ENCODE measurements at places on chromosomes 6 and 20.

- no peak for DNase-seq
These were observed 140.1 kb upstream of the SPACA1 start for GRCh38 chr6:87907521-87907920.

DNA sequence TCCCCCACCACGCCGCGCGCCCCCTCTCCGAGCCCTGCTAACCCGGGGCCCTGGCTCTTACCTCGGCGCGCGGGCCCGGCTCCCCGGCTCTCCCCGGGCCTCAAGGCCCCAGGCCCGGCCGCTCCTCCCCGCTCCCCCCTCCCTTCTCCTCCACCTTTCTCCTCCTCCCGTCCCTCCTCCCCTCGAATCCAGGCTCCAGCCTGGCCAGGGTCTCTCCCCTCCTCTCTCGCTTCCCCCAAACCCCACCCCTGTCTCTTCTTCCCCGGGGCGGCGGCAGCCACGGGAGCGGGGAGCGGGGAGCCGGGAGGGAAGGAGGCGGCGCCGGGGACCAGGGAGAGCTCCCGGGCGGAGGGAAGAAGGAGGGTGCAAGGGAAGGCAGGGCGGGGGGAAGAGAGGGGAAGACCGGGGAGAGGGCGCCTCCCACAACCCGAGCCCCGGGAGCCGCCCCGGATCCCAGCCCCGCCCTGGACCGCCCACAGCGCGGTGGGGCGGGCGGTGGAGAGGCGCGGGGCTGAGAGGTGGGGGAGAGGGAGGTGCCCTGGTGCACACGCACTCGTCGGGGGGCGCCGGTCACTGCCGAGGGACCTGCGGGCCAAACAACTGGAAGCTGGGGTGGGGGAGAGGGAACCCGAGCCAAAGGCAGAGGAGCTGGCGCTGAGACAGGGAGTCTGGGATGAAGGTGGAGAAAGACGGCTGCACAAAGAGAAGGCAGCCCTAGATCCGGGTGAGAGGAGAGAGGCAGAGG is at the start of gene GABBR1:
GABBR1 (minus strand) TSS at position 395 of the 745 bp plus-strand sequence. CDS start 798 bp downstream, outside the sequence.
- DNase-seq, result peak; percentile 93

DNA sequence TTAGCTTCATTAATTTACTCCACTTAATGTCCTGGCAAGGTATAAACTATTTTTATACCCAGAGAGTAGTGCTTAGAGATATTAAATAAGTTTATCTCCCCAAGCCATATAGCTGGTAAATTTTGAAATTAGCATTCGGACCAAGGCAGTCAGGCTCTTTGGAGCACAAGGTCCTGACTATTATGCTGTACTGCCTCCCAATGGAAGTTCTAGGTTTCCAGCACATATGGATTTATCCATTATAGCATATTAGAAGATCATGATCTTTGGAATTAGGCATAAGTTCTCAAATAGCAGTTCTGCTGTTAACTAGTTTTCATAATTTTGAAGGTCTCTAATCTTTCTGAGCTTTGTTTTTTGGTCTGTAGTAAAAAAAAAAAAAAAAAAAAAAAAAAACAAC is 835.3 kb upstream of the EPHA7 start:
- no peak for DNase-seq

DNA sequence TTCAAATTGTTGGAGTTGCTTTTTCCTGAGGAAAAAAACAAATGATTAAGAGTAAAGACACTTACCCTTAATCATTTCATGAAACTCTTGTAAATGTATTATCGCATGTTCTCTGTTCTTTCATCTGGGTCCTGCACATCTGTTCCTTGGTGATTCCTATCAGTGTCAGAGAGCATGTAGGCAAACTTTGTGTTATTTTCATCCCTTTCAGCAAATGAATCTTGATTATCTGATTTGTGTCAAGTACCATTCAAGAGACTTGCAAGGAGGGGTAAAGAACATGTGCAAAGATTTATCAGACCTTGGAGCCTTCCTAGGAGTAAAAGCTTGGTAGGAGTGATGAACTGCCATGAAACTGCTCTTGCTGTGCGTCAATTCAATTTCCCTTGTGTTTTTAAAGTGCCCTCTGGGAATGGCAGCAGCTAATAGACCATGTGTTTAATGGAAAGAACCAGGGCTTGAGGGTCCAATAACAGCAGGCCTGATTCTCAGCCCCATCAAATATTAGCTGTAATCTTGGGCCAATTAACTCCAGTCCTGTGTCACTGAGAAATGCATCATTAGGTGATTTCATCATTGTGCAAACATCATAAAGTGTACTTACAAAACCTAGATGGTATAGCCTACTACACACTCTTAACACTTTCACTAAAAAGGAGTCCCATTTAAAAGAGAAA is 118.9 kb upstream of the CEP85L start:
- no peak for DNase-seq

GRCh38 chr6:29676981-29677601 is 3.9 kb downstream of the ZFP57 start:
- no peak for DNase-seq

- DNase-seq, result no peak
These were observed 15.2 kb upstream of the NOP56 start for GRCh38 chr20:2637246-2637645.

DNA sequence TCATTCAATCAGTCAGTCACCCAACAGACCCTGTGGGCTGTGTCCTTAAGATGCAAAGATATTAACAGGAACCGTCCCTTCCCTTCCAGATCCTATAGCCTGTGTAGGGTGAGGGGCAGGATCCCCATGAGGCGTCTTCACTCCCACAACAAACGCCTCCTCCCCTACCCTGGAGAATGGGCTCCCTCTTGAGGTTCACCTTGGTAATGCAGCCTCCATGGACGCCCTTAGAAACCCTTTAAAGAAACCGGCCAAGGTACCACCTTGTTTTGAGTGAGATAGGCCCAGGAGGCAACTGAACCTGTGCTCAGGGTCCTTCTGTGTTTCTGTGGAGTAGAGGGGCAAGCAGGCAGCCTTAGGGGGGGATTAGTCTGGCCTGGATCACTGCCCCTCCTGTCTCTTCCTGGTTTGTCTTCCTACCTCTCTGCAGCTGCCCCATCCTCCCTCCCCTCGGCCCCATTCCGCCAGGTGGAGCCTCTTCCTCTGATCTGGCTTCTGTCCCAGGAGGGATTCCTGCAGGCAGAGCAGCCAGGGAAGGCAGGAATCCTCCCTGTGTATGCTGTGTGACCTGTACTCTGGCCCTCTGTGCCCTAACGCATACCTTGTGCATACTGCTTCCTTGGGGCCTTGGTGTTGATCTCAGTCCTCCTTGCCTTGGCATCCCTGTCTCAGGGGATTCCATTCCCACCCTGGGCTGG is 6.6 kb upstream of the GUCA1A start:
- DNase-seq, result peak; percentile 41

GRCh38 chr20:14553774-14554534 is 216.5 kb upstream of the FLRT3 start:
- DNase-seq, result no peak

DNA sequence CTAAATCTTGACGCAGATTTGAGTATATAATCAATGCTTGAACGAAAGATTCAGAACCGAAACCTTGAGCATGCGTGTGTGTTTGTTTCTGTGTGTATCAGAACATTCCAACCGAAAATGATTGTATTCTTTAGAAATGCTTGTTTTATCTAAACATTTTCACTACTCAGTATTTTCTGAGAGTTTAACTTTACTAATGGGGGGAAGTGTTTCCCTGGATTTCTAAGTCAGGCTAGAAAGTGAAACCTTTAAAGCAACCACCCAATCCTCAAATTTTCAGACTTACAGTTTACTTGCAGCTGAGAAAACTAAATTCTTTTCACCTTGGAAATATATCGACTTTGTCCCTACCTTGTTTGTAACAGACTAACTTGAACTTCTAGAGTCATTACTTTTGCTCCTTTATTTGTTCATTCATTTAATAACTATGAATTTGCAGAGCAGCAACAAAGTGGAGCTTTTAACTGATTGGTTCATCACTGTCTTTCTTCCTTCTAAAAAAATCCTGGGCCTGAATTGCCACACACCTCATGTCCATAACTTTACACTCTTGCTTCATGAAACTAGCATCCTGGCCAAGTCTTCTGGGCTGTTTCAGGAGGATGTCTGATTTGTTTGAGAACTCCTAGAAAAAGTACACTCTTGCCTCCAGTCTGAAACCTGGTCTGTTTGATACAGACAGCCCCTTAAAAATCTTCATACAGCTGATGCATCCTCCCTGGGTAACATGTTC is 77.8 kb upstream of the XRN2 start:
- DNase-seq, result no peak

- DNase-seq, result no peak
These were observed 23.6 kb downstream of the XRN2 start for GRCh38 chr20:21326700-21327099.

- peak; percentile 56 for DNase-seq
These were observed 205.6 kb downstream of the UST start for GRCh38 chr6:148952147-148953035.

DNA sequence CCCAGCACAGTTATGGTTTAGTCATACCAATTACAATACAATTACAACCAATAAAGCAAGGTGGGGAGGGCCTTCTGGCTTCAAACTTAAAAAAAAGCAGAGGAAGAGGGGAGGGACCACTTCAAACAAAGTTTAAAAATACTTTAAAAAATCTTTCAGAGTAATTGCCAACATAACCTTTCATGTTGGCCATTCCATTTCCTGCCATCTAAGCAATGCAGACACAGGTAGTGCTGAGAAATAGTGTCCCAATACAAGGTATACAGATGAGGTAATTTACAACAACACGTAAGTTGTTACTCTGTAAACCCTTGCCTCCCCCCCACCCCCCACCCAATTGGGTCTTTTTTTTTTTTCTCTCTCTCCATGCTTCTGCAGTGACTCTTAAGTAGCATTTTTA is 18.8 kb upstream of the TBC1D20 start:
- DNase-seq, result no peak

DNA sequence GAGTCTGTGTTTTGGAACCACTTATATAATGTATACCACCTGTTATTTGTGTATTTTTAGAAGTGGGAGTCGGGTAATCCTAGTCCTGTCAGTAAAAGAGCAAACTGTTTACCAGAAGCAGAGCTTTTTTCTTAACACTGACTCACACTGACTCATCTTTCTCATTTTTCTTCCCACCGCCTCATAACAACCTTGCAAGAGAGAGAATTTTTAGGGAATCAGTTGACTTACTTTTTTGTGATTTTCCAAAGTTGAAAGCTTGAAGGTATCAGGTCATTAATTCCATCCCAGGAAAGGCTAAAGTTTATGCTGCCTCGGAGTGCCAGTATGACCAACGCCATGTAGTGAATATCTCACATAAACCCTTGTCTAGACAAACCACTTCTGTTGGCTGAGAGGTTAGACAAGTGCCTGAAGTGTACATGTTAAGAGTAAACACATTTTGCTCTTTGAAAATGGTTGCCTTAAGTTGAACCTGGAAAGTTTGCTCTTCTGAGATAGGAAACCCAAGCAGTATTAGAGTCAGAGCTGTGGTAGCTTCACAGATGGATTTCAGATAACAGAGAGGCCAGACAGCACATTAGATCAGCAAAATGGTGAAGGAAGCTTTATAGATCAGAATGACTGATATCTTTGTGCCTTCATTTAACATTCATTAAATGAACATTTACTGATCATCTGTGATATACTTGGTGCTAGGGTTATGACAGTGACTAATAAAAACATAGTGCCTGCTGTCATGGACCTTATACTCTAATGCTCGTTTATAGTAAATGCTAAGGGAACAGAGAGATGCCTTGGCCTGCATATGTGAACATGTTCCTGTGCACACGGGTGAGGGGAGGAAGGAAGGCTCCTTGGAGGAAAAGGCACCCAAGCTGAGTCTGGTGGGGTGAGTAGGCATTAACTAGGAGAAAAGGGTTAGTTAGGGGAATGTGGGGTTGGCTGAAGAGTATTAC is 29.1 kb upstream of the PKIG start:
- no peak for DNase-seq
